ENCODE measurements at places on chromosomes 16 and 17. TPM values are rescaled to one million over a fixed set of nuclear protein-coding genes. Genes with fewer than 3 reads are reported as not detected.

GRCh38 chr17:1375615-1376014, 24.4 kb downstream of the YWHAE start:
- H3K4me3 ChIP-seq = no peak overlapping the region
- no peaks in the 10 kb centered on the region for H3K27me3 ChIP-seq
- H3K27ac ChIP-seq = no peak overlapping the region

- no peak overlapping the region for H3K4me3 ChIP-seq
- H3K27ac ChIP-seq = no peak overlapping the region
- H3K27me3 ChIP-seq = no peaks in the 10 kb centered on the region
- DNase-seq = no peak
- H3K36me3 ChIP-seq = no peaks in the 10 kb centered on the region
Observed at GRCh38 chr17:19728084-19728495, 11.7 kb upstream of the SLC47A2 start.

- H3K27ac ChIP-seq = no peak overlapping the region
- no peaks in the 10 kb centered on the region for H3K27me3 ChIP-seq
- no peak for DNase-seq
- no peak overlapping the region for H3K4me3 ChIP-seq
Observed at GRCh38 chr16:76947749-76948148, 243.2 kb upstream of the MON1B start.

DNA sequence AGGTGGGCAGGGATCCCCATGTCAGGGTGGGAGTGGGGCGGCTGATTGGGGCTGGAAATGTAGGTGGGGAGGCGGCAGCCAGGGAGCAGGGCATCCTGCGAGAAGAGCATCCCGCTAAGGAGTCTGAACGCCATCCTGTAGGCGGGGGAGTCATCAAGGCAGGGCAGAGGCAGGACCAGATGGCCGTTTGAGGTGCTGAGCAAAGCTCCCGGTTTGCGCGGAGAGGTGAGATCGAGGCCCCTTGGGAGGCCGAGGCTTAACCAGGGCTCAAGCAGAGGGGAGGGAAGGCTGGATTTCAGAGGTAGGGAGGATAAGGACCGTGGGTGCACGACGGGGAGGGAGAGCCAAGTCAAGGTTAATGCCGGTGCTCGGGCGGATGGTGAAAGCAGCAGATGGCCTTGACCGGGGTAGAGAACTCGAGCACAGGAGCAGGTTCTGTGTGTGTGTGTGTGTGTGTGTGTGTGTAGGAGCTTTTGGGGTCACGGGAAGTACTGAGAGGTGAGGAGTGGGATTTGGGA, 472 bp upstream of the NME2 start:
- peak overlapping the region; percentile 91 for H3K4me3 ChIP-seq
- no peak for DNase-seq
- H3K36me3 ChIP-seq = peaks cover 4% of the 10 kb centered on the region

DNA sequence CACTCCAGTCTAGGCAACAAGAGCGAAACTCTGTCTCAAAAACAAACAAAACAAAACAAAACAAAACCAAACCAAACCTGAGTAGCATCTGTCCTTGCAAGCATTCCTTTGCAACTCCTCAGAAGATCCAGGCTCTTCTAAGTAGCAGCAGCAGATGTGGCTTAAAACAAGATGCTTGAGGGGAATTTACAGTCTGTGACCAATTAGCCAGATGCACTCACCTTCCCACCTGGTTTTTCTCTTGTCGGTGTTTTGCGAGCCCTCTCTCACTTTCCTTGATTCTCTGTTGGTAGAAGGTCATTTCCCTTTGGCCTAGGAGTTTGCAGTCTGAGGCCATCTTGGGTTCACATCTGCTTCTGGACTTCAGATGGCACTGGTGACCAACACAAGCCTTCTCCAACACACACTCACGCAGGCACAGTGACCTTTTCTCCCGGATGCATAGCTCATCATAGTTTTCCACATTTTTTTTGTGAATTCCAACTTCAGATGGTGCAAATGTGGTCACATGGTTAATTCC, 276.8 kb downstream of the STX8 start:
- H3K4me3 ChIP-seq = no peak overlapping the region
- no peaks in the 10 kb centered on the region for H3K27me3 ChIP-seq
- DNase-seq = no peak
- no peak overlapping the region for H3K27ac ChIP-seq
- no peaks in the 10 kb centered on the region for H3K4me1 ChIP-seq
- no peaks in the 10 kb centered on the region for H3K36me3 ChIP-seq

- no peak overlapping the region for H3K4me3 ChIP-seq
- no peaks in the 10 kb centered on the region for H3K36me3 ChIP-seq
- H3K4me1 ChIP-seq = no peaks in the 10 kb centered on the region
- no peak for DNase-seq
Observed at GRCh38 chr16:10027553-10027952, 154.7 kb downstream of the GRIN2A start.

GRCh38 chr16:81657781-81658180, 121.3 kb upstream of the PLCG2 start:
- peaks cover 8% of the 10 kb centered on the region for H3K36me3 ChIP-seq
- H3K27ac ChIP-seq = no peak overlapping the region
- no peaks in the 10 kb centered on the region for H3K4me1 ChIP-seq
- no peak overlapping the region for H3K4me3 ChIP-seq

The CAVIN1 gene
- 173 TPM for total RNA-seq

DNA sequence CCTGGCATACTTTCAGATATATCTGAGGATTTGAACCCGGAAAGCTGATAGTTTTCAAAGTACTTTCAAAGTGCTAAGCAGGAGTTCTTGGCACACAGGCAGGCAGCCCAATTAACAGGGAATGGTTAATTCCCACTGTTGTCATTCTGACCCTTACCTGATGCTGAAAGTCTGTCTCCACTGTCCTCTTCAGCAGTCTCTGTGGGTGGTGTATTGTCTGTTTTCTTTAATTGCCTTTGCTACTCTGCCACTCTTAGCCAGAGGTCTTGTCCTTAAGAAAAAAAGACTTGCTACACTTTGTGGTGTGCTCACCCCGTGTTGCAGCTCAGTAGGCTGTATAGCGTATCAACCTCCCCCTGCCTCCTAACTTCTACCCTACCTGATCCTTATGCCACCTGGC, 63.2 kb upstream of the SLC12A3 start:
- H3K4me1 ChIP-seq = peaks cover 25% of the 10 kb centered on the region
- no peaks in the 10 kb centered on the region for H3K36me3 ChIP-seq
- no peak for DNase-seq
- no peaks in the 10 kb centered on the region for H3K27me3 ChIP-seq

GRCh38 chr17:16298140-16298662, 55.1 kb downstream of the CENPV start:
- H3K4me3 ChIP-seq = no peak overlapping the region
- no peaks in the 10 kb centered on the region for H3K27me3 ChIP-seq
- H3K36me3 ChIP-seq = no peaks in the 10 kb centered on the region
- H3K27ac ChIP-seq = peak overlapping the region; percentile 84
- H3K4me1 ChIP-seq = peaks cover 60% of the 10 kb centered on the region

GRCh38 chr17:81866440-81867169, 4.5 kb downstream of the ARHGDIA start:
- DNase-seq = no peak
- peaks cover 4% of the 10 kb centered on the region for H3K36me3 ChIP-seq
- no peak overlapping the region for H3K4me3 ChIP-seq

DNA sequence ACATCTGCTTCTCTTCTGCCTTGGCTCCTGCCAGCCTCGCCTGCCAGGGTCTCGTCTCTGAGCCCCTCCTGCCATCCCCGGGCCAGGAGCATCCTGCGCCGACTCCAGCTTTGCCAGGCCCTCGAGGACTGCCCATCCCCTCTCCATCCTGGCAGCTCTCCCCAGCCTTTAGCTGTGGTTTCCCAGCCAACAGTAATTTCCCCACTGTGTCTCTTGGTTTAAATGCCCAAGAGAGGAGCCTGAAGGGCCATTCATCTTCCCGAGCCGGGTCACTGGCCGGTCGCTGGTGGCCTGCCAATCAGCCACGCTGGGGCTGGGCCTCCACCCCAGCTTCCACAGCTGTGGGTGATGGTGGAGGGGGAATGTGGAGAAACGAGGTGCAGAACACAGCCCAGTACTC, 47.8 kb downstream of the MRC2 start:
- DNase-seq = no peak
- H3K4me3 ChIP-seq = no peak overlapping the region
- H3K36me3 ChIP-seq = no peaks in the 10 kb centered on the region
- no peaks in the 10 kb centered on the region for H3K4me1 ChIP-seq
- H3K27me3 ChIP-seq = no peaks in the 10 kb centered on the region

DNA sequence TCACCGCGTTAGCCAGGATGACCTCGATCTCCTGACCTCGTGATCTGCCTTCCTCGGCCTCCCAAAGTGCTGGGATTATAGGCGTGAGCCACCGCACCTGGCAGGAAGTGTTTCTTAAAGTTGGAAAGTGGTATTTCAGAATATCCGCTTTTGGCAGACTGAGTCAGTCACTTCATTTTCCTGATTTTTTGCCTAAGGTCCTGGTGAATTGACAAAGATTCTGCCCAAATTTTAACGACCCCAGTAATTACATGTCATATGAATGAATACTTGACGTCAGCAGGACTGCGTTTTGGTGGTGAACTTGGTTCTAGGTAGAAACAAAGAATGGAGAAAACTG, 4.5 kb upstream of the BRCA1 start:
- H3K27ac ChIP-seq = no peak overlapping the region
- peaks cover 9% of the 10 kb centered on the region for H3K36me3 ChIP-seq
- no peak overlapping the region for H3K4me3 ChIP-seq
- H3K27me3 ChIP-seq = no peaks in the 10 kb centered on the region
- DNase-seq = no peak

DNA sequence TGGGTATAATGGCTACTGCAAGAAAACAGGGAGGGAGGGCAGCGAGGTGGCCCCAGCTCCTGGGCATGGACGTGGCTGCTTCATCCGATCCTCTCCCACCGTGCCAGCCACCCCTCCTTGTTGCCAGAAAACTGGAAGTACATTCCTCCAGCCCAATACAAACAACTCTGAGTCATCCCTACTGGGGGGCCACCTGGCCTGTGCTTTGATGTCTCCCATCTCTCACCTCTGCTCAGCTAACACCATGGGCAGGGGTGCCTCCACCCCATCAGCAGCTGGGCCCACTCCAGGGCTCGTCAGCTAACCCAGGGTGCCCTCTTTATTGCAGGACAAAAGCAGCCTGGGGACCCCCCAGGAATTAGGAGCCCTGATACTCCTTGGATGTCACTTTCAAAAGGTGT, 2.0 kb downstream of the RHBDF2 start:
- no peaks in the 10 kb centered on the region for H3K36me3 ChIP-seq
- peak; percentile 32 for DNase-seq
- H3K27me3 ChIP-seq = no peaks in the 10 kb centered on the region

DNA sequence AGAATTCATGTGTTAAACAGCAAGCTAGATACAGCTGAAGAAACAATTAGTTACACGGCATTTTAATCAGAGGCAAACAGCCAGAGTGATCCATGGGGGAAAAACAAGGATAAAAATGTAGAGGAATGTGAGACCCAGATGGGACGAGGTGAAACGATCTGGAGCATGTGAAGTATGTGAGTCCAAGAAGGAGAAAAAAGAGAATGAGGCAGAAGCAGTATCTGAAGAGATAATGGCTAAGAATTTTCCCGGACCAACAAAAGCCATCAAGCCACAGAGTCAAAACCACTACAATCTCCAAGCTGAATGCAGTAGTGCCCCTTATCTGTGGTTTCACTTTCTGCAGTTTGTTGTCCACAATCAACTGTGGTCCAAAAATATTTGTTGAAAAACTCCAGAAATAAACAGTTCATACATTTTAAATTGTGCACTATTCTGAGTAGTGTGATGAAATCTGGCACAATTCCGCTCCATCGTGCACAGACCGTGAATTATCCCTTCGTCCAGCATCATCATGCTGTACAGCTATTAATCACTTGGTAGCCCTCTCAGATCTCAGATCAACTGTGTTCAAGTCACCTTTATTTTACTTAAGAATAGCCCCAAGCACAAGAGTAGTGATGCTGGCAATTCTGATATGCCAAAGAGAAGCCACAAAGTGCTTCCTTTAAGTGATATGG, 18.8 kb downstream of the MYH10 start:
- DNase-seq = no peak
- H3K4me1 ChIP-seq = peaks cover 11% of the 10 kb centered on the region
- no peak overlapping the region for H3K27ac ChIP-seq
- no peaks in the 10 kb centered on the region for H3K27me3 ChIP-seq
- H3K4me3 ChIP-seq = no peak overlapping the region
- no peaks in the 10 kb centered on the region for H3K36me3 ChIP-seq

DNA sequence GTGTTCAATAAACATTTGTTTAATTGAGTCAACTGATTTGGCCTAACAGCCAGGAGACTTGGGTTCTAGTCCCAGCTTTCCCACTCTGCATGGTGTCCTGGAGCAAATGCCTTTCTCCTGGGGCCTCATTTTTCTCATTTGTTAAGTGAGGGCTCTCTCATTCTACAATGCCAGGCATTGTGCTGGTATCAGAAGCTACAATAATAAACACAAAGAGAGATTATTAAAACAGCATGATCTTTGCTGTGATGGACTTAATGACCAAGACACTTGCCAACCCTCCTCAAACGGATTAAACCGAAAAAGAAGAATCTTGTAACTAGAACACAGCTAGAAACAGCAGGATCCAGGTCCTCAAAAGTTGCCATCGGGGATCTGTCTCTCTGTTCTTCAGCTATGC, 4.8 kb upstream of the VAMP2 start:
- H3K4me1 ChIP-seq = peaks cover 5% of the 10 kb centered on the region
- H3K27me3 ChIP-seq = no peaks in the 10 kb centered on the region
- H3K27ac ChIP-seq = no peak overlapping the region
- DNase-seq = no peak
- no peaks in the 10 kb centered on the region for H3K36me3 ChIP-seq

DNA sequence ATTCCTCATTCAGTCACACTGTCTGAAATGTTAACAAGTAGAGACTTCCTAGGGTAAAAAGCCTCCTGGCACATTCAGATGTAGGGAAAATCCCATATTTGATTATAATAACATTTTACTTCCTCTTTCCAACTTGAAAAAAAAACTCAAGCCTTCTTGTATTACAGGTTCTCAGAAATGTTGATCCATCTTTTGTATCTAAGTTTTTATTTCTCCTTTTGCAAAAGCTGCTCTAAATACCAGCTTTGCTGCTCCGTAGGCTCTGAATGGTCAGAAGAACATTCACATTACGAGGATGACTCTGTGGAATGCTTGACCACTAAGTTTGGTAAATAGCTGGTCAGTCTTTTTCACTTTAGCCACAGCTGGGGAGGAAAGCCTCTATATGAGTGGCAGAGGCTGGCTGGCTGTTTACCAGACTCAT, 13.2 kb upstream of the HEATR6 start:
- no peaks in the 10 kb centered on the region for H3K4me1 ChIP-seq
- no peaks in the 10 kb centered on the region for H3K27me3 ChIP-seq
- H3K27ac ChIP-seq = no peak overlapping the region
- no peak for DNase-seq
- H3K4me3 ChIP-seq = no peak overlapping the region
- H3K36me3 ChIP-seq = no peaks in the 10 kb centered on the region

- H3K27ac ChIP-seq = no peak overlapping the region
- no peak for DNase-seq
- no peaks in the 10 kb centered on the region for H3K4me1 ChIP-seq
- H3K36me3 ChIP-seq = no peaks in the 10 kb centered on the region
Observed at GRCh38 chr17:7982666-7983065, 19.7 kb upstream of the GUCY2D start.

DNA sequence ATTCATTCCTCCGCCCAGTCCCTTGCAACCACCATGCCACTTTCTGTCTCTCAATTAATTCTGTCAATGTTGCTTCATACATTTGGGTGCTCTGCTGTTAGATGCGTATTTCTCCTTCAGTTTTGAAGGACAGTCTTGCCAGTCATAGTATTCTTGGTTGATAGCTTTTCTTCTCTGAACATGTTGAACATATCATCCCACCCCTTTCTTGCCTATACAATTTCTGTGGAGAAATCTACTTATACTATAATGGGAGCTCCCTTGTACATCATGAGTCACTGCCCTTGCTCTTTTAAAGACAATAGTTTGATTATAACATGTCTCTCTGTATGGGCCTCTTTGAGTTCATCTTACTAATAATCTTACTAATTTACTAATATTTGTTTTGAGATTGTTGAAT, 34.1 kb downstream of the RNF112 start:
- H3K4me3 ChIP-seq = no peak overlapping the region
- no peak for DNase-seq
- no peaks in the 10 kb centered on the region for H3K27me3 ChIP-seq
- no peak overlapping the region for H3K27ac ChIP-seq

Measured in Caco-2 (cell line).